ENCODE measurements at places on chromosomes 5 and 9. TPM values are rescaled to one million over a fixed set of nuclear protein-coding genes. Genes with fewer than 3 reads are reported as not detected.

DNA sequence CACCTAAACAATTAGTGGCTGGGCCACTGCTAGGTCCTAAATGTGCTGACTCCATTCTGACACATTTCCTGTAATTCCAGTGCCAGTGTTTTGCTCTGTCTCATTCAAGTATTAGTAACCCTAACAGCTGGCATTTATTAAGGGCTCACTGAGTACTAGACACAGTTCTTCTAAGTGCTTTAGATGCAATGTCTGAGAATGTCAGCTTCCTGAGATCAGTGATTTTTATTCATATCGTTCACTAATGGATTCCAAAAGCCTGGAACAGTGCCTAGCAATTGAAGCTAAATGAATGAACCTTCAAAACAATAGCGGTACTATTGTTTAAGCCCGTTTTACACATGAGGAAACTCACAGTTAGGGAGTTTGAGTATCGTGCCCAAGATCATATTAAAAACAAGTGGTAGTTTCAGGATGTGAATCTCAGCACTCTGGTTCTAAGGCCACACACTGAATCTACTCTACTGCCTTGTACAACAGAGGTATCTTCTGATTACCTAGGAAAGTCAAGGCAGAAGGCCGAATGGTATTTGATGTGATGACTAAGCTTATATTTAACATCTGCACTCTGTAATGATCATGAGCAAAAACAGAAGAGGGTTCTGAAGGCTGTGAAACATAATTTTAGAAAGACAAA, 304.0 kb downstream of the PJA2 start:
- DNase-seq, result no peak

DNA sequence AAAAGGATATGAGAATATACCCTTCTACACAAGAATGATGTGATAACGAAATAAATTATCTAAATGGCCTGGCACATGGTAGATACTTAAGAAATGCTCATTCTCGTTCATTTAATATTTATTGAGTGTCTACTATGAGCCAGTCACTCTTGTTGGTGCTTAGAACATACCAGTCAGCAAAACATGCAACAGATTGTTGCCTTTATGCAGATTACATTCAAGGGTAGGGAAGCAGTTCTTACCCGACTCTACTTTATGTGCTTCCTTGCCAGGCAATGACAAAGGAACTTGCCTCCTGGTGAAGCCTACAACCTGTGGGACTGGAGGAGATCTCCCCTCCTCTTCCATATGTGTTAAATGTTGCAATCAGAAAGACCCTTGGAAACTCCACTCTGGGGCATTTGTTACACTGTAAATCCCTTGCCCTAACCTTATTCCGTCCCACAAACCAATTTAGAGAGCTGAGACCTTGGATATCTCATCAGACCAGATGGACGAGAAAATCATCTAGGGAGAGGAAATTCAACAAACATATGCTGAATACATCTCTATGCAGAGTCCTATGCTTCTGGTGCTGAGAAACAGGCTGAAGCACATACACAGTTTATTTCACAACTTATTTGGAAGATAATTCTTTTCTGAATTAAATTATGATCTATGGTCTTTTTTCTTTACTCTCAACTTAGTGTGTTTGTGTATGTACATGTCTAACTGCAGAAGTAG, 128.1 kb upstream of the TRIM32 start:
- DNase-seq, result no peak

The RGMB gene
- 14.3 TPM for total RNA-seq

- DNase-seq, result no peak
Measured at GRCh38 chr9:75188756-75189155, 100.4 kb downstream of the OSTF1 start.

The PTPA gene
- 186 TPM for total RNA-seq
